ENCODE measurements at places on chromosomes 7 and 10.

GRCh38 chr7:73303546-73303945, 5.1 kb downstream of the NSUN5 start:
- DNase-seq, result no peak

DNA sequence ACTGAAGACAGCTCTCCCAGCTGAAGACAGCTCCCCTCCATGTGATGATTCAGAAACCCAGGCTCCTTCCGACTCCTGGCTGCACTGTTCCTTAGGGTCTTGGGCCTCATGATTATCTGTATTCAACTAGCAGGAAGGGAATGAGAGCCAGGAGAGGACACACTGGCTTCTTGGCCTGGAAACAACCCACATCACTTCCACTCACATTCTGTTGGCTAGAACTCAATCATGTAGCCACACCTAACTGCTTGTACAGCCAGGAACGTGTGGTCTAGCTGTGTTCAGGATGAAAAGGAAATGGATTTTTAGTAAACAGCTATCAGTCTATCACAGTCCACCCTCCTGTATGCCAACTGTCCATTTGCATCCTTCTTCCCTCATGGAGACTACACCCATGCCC, 30.5 kb upstream of the XPNPEP1 start:
- DNase-seq, result no peak

DNA sequence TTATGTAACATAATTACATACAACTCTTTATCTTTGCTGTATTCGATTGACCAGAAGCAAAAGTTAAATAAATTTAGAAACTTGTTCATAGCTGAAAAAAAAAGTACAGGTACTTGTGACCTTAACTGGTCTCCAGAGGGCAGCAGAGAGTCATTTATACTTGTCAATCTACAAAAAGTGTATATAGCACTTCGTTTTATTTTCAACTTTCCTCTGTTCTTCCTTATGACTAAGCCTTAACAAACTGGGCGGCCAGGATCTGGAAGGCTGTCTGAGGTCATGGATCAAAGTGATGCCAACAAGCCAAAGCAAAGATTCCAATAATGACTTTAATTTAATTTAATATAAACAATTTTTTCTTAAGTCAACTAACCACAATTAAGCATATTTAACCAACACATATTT, 29.8 kb downstream of the C10orf67 start:
- DNase-seq, result peak; percentile 85

DNA sequence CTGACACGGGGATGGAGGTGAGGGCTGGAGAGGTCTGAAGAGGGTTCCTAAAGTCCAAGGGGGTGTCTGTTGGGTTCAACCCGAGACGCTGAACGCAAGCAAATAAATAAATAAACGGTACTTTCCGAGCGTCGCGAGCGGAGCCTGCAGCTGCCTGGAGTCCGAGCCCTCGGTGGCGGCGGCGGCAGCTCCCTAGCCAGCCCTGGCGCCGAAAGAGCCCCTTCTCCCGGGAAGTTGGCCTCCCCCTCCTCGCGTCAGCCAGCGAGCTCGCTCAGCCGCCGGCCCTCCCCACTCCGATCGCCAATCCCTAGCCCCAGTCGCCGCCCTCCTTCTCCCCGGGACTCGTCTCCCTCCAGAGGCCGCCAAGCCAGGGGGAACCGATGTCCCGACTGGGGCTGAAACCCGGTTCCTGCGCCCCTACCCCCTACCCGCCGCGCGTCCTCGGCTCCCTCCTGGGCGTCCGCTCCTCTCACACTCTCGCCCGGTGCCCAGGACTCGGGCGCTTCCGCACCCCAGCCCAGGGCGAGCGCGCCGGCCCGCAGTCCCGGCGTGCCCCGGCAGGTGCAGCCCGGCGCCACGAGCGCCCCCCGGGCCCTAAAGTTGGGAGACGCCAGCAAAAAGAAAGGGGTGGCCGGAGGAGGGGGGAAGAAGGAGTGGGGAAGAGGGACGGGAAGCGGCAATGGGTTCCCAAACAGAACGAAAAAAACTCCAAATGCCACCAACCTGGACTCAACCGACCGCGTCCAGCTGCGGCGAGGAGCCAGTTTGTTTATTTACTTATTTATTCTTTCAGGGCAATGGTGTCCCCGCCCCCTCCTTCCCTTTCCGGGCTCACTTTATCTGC, at the start of gene GFRA1:
TSS of gene GFRA1 (minus strand) at position 767 of the 844 bp plus-strand sequence. CDS start 1,177 bp downstream, outside the sequence.
- peak; percentile 54 for DNase-seq

- no peak for DNase-seq
Measured at GRCh38 chr7:102856036-102856435, 56.8 kb upstream of the LRRC17 start.

DNA sequence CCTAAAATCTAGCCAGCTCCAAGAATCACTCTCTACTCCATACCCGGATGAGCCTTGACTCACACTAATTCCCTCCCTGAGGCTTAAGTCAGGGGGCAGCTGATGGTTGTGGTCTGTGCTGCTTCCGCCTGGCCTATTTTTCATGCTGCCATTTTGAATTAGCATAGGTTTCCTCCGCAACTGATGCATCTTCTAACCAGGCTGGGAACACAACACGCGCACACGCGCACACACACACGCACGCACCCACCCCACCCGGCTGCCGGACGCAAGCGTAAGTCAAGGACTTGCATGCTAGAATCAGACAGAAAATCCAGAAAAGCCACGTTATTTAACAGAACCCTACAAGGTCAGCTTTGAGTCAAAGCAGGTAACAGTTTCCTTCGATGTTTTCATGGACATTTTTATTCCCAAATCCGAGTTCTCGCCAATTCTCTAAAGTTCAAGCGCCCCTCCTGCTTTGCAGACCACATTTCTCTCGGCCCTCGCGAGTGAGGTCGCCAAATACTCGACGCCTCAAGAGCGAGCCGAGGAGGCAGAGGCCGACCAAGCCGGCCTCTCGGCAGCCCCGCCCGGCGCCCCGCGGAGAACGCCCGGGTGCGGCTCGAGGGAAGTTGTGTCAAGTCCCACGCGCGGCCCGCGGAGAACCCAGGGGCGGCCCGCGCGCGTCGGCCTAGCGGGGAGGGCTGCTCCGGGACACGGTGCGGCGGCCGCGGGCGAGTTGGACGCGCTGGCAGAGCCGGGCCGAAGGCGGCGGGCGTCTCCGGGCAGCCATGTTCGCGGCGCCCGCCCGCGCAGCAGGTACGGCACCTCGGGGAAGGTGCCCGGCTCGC, 961 bp downstream of the SCRN1 start:
- DNase-seq, result peak; percentile 75

- DNase-seq, result no peak
Measured at GRCh38 chr10:79188154-79188965, 119.6 kb downstream of the ZMIZ1 start.

GRCh38 chr10:97512993-97513392, 14.3 kb downstream of the UBTD1 start:
- DNase-seq, result no peak

DNA sequence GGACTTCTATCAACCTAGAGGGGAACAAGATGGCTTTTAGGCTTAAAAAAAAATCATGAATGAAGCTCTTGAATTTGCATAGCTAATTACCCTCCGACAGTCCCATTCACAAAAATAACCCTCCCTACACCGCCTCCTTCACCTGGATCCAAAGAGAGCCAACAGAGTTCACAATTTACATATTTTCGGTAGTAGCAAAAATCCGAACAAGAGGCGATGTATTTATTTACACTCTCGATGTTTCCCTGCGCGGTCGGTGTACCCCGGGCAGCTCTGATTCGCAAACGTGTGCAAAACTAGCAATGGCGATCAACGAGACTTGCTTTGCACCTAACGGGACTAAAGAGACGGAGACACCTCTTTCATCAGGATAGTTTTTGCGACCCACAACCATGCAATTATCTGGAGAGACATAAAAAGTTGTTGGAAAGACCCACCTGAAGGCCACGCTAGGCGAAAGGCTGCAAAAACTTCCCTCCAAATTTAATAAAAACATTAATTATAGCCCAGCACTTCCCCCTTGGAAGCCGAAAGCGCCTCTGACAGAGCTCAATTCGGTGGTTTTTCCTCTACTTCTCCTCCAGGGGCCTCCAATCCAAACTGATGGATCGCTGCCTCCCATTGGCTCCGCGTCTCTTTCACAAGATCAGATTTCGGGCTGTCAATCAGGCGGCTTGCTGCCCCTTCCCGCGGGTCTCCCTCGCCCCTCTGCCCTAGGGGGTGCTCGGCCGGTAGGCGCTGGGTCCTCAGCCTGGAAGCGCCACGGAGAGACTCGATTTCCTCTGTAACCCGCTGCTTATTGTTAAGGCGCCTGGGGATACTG, at the start of gene ETV1:
TSS of gene ETV1 (minus strand) at position 541 of the 823 bp plus-strand sequence. CDS start 614 bp downstream, outside the sequence.
- peak; percentile 63 for DNase-seq

- no peak for DNase-seq
Measured at GRCh38 chr10:126659750-126660149, 10.7 kb downstream of the C10orf90 start.

DNA sequence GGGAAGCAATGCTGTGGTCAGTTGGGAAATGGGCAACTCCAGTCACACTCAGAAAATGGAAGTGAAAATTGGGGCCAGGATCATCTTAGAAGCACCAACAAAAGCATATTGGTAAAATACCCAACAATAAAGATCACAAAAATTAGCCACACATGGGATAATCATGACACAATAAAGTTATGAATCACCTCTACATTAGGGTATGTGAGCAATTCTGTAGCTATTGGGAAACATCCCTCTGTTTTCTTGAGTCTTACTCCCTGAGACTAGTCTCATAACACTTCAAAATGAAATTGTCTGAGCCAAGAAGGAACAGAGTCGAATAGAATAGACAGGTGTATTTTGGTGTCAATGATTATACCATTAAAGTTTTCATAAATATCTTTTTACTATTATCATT, 178.3 kb downstream of the DYNC1I1 start:
- no peak for DNase-seq

DNA sequence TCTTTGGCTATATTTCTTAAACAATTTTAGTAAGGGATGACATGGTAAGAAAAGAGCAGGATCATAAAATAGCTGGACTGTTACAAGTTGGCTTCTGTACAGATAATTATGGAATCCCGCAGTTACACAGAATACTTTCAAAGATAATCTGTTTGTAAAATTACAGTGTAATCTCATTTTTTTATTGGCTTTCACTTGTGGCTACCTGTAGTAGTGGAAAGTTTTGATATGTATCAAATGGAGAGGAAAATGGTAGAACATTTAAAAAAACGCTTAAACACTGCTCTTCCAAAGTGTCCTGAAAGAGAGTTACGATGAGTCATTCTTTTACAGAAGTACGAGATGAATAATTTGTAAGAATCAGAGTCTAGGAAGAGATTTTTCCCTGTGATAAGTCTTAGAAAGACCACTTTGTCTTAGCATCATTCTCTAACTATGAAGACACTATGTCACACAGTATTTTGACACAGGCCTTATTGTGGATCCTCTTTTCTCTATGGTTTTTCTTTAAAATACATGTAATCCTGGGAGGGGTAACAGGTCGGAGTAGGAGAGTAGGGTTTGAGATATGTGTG, 215.0 kb upstream of the DKK1 start:
- DNase-seq, result no peak
